ENCODE measurements at places on chromosomes 11 and 22. TPM values are rescaled to one million over a fixed set of nuclear protein-coding genes. Genes with fewer than 3 reads are reported as not detected.

DNA sequence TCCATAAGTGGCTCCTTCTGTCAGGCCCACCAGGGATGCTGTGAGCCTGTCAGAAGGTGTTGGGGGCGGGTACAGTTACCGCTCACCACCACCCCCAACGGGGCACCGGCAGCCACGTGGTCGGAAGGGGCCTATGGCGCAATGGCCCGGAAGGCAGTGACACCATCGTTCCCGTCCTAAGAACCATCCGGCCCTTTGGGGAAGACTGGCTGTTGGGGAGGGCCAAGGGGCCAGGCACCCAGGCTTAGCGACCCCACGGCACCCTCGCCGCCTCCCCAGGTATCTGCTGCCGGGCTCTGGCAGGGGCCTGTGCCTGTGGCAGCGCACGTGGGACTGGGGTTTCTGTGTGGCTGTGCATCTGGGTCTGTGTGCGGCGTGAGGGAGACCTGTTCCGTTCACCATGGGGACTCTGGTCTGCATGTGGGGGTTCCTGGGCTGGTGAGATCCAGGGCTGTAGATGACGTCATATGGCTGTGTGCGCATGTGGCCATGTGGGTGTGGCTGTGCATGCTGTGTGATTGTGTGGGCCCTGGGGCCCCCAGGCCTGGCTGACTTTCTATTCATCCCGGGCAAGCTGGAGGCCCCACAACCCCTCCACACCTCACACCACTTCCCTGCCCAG lies 717 bp downstream of the OSM start:
- peak; percentile 82 for DNase-seq

DNA sequence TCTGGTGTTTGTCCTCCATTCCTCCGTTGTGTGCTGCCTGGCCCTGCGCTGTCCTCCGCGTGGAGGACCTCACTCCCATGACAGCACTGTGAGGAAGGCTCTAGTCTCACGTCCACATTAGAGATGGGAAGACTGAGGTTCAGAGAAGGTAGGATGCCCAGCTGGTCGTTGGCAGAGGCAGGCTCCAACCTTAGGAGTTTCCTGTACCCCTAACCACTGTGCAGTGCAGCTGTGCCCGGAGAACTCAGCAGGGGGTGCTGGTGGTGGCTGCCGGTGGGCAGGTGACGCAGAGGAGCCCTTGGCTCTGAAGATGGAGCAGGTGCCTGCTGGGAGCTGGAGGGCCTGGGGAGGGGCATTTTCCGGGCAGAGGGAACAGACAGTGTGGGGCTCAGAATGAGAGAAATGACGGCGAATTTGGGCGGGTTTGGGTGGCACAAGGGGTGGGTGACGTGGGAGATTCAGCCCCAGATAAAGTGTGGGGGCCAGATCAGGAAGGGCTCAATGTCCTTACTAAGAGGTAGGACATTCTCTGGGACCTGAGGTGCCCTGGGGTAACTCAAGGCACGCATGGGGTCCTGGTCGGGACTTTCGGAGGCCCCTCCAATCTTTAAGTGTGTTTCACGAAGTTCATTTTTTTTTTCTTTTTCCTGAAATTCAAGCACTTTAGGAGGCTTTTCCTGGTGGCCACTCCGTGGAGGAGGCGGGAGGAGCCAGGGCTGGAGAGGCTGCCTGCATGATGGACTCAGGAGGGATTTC lies 535.0 kb downstream of the TBC1D22A start:
- DNase-seq: peak; percentile 17

AQP11 gene
- 0.91 TPM for total RNA-seq

DNA sequence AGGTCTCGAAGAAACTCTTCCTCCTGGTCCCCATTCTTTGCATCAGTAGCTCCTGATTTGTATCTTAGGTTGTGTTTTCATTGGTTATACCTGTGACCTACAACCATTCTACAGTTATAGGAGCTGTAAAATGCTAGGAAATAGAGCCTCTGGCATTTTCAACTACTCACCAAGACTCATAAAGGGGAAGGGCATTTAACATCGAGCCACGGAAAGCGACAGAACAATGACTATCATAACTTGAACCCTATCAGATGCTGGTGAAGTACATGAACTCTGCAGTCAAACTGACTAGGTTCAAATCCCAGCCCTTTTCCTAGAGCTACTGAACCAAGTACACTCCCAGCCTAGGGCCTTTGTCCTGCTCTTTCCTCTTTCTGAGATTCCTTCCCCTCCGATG lies 588.0 kb downstream of the SOX6 start:
- no peak for DNase-seq

DNA sequence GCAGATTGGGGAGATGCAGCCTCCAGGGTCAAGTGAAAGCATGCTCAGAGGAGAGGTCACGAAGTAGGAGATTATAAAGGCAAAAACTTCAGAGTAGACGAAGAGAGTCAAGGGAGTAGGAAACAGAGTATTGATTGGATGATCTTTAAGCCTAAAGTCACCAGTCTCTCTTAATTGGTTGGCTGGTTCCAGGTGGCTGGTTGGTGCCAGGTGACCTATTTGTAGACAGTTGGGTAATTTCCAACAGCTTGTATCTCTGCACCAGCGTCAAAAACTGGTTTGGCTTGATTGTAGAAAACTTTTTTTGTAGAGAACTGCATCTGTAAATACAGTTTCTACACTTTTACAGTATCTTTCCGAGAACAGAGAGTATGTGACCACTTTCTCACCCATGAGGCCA lies 75.7 kb upstream of the CCDC90B start:
- DNase-seq: no peak

DNA sequence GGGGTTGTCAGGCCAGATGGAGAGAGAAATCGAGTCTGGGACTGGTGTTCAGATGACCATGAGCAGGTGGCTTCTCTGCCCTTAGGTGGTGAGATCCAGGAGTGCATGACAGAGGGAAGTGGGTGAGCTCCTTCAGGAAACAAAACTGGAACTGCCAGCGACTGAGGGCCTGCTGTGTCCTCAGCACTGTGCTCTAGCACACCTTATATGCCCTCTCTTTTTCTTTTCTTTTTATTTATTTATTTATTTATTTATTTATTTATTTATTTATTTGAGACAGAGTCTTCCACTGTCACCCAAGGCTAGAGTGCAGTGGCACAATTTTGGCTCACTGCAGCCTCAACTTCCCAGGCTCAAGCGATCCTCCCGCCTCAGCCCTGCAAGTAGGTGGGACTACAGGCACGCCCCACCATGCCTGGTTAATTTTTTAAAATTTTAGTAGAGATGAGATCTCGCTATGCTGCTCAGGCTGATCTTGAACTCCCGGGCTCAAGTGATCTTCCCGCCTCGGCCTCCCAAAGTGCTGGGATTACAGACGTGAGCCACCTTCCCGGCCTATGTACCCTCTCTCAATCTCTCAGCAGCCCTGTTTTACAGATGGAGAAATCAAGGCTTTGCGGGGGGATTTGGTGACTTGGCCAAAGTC lies 14.8 kb upstream of the RASD2 start:
- no peak for DNase-seq

GRCh38 chr11:10606536-10607208 lies 38.2 kb upstream of the LYVE1 start:
- no peak for DNase-seq

DNA sequence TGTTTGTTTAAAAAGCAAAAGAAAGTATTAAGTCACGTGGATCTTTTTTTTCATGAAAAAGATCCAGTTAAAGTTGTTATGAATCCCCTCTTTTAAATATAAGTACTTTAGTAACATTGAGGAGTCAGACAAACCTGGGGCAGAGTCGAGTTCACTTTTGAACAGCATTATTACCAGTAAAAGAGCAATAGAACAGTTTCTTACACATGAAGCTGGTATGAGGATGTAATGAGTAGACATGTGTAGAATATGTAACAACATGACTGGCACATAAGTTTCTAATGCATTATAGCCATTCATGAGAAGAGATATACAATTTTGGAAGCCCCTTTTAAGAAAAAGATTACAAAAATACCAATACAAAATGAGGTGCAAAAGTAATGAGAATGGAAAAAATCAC lies 7.6 kb upstream of the MUC15 start:
- DNase-seq: no peak

KDM4D gene
- total RNA-seq: 0.40 TPM

DNA sequence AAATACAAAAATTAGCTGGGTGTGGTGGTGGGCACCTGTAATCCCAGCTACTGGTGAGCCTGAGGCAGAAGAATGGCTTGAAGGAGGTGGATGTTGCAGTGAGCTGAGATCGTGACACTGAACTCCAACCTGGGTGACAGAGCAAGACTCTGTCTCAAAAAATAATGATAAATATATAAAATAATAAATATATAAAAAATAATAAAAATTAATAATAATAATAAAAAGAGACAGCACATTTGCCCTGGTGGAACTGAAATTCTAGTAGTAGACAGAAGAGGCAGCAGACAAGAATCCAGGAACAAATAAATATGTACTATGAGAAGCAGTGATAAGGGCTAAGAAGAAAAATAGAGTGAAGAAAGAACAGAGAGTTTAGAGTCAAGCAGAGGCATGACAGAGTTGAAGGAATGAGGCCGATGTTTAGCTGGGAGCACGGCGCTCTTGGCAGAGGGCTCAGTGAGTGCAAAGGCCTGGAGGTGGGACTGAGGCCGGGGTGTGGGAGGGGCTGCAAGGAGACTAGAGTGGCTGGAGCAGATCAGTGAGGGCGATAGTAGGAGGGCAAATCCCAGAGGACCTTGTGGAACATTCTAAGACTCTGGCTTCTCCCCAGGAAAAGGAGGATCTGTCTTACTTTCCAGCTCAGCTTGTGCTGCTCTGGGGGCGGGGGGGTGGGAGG lies 410.3 kb downstream of the MN1 start:
- peak; percentile 82 for DNase-seq

DNA sequence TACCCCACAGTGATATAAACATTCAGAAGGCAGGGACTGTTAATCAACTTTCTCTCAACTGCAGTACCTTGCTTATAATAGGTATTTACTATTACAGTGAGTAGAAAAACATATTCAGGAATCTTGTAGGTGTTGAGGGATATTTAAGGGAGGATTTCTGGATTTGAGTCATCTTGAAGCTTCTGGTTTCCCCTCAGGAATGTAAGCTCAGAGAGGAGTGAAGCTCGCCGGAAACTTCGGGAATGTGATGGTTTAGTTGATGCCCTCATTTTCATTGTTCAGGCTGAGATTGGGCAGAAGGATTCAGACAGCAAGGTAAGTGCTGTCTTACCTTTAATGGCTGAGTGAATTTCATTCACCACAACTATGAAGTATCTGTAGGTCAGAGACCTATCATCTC lies 42.9 kb downstream of the CTNND1 start:
- no peak for DNase-seq

DNA sequence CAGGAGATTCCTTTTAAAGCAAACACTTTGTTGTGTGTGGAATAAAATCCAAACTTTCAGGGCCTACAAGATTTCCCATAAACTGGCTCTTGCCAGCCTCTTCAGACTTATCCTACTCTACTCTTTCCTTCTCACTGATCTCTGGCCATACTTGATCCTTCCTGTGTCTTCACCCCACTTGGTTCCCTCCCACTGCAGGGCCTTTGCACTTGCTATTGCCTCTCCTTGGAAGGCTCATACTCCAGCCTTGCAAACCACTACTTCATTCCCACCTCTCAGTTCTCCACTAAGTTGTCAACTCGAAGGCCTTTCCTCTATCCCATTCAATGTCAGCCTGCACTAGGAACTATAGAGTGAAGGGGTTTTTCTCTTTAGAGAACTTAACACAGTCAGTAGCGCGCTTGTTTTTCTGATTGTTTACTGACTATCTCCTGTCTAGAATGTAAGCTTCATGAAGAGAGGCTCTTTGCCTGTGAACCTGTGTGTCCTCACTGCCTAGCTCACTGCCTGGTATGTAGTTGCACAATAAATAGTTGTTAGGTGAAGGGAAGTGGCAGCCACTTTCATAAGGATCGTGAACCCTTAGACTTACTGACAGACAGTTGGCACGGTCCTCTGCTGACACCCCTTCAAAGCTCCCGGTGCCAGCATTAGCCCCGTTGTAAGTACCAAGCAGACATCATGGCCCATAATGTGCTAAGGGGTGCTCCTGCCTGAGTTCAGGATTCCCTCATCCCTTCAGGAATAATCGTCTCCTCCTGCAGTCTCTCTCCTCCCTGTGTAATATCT lies 833 bp upstream of the ME3 start:
- DNase-seq: no peak

GRCh38 chr11:123603666-123604065 lies 50.8 kb downstream of the SCN3B start:
- DNase-seq: no peak

- DNase-seq: no peak
Observed at GRCh38 chr22:36852056-36852973, 8.5 kb upstream of the NCF4 start.

MMP3 gene
- total RNA-seq: not detected

DNA sequence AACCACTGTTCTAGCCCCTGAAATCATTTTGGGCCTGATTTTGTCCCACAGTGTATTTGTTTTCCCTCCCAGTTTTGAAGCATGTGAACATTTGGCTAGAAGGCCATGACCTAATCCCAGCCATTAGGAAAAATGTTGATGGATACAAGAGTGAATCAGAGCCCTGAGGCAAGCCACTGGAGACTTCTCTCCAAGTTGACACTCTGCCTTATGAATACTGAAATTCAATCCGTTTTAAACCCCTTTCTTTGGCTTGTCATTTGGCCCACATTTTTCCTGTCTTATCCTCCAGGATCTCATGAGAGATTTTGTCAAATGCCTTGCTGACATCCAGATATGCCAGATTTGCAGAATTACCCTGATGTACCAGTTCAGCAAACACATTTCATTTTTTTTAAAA lies 158.8 kb downstream of the FAT3 start:
- no peak for DNase-seq

- no peak for DNase-seq
Observed at GRCh38 chr11:44767421-44767820, 40.7 kb downstream of the TSPAN18 start.

DNA sequence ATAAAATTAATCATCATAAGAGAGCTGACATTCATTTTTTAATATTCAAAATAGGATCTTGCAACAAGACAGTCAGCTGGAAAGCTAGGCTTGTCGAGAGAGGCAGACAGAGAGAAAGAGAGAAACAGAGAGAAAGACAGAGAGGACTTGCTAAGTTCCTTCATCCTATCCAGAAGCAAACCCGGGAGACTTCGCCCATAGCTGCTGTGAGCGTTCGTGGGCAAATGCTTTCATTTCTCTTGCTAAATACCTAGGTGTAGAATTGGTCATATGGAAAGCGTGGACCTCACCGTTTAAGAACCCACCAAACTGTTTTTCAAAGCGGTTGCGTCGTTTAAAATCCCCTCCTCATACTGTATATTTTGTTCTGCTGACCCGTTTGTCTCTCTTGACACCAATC lies 25.3 kb upstream of the KRTAP5-6 start:
- DNase-seq: no peak
